Nephron progenitor cell (in vitro differentiated cells): ENCODE measurements at places on chromosomes 3 and 15.
A peak's percentile ranks its signal among the peaks of the same experiment; 100 is the strongest.

- DNase-seq, result no peak
Observed at GRCh38 chr3:25507811-25508210, 79.7 kb downstream of the RARB start.

DNA sequence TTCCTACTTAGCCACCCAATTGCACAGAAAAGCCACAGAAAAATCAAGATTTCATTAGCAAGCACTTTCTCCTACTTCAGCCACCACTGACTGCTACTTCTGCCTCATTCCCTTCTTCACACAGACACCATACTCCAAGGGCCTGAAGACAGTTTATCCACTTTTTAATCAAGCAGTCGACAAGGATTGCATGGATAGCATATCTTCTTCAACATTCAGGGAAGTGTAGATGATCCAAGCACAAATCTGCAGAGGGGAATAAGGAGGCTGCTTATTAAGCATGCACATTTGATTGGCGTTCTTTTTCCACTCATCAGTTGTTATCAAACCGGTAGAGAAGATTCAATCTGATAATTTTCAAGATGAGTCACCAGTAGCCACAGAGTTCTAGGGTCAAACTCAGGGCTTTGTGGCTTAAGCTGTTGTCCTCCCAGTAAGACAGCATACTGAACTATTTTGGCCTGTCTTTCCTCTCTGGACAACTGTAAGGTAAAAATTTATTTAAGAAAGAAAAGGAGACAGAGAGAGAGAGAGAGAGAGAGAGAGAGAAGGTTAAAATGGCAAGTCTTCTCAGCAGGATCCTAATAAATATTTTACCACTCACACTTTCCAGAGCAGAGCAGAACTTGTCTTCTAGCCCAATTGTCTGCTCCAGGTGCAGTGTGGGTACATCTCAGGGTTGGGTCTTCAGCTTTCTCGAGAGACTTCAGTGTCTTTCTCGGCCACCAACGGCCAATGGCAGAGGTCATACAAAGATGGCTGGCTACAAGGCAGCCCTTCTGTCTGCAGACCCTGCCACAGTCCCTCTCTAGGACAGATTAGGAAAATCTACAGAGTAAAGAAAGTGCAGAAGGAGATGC is 80.6 kb upstream of the BHLHE40 start:
- no peak for DNase-seq

DNA sequence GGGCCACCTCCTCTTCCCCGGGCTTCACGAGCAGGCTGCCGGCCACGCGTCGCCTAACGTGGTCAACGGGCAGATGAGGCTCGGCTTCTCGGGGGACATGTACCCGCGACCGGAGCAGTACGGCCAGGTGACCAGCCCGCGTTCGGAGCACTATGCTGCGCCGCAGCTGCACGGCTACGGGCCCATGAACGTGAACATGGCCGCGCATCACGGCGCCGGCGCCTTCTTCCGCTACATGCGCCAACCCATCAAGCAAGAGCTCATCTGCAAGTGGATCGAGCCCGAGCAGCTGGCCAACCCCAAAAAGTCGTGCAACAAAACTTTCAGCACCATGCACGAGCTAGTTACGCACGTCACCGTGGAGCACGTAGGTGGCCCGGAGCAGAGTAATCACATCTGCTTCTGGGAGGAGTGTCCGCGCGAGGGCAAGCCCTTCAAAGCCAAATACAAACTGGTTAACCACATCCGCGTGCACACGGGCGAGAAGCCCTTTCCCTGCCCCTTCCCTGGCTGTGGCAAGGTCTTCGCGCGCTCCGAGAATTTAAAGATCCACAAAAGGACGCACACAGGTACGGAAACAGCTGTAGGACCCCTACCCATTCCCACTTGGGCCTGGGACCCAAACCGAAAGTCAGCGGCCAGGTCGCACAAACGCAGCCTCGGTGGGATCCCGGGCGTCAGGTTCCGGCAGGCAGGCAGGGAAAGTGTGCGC is 1.5 kb downstream of the ZIC1 start:
- DNase-seq, result no peak

- DNase-seq, result no peak
Observed at GRCh38 chr3:52228751-52229291, 3.4 kb upstream of the TLR9 start.

GRCh38 chr3:47646362-47646761 is 67.7 kb upstream of the CSPG5 start:
- no peak for DNase-seq

DNA sequence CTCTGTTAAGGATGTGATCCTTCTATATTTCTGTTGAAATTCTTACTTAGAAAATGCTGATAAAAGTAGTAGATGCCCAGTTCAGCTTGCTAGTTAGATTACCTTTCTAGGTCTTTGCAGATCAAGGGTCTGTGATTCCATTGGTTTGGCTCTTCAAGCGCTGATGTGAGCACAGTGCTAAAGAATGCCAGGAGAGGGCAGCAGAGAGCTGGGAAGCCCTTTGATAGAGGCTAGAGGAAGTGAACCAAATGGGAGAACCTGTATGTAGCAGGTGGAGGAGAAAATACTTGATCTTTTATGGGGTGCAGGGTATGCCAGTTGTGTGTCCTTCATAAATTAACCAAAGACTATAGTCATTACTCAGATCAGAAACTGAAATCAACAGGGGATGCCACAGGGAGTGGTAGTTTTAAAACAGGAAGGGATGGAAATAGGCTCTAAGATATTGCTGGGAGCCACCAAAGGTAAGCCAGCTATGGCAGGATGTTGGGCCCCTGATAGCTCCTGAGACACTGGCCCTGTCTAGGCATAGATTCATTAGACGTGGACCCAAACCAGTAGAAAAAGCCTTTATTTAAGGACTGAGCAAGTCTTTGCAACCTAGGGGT is 677.4 kb downstream of the SQOR start:
- peak; percentile 86 for DNase-seq

DNA sequence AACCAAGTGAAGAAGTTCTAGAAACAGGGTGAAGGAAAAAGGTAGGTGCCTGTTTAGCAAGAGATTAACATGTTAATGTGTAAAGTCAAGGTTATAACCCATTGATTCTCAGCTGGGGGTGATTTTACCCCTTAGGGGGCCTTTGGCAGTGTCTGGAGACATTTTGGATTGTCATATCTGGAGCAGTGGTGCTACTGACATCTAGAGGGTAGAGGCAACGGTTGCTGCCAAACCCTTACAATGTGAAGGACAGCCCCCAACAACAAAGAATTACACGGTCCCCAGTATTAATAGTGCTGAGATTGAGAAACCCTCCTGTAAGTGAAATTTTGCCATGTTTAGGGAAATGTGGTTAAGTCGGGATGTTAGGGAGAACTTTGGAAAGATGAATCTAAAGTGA is 74.7 kb downstream of the CRYBG3 start:
- no peak for DNase-seq
